ENCODE measurements at places on chromosomes 16 and 17.
A peak's percentile ranks its signal among the peaks of the same experiment; 100 is the strongest.

DNA sequence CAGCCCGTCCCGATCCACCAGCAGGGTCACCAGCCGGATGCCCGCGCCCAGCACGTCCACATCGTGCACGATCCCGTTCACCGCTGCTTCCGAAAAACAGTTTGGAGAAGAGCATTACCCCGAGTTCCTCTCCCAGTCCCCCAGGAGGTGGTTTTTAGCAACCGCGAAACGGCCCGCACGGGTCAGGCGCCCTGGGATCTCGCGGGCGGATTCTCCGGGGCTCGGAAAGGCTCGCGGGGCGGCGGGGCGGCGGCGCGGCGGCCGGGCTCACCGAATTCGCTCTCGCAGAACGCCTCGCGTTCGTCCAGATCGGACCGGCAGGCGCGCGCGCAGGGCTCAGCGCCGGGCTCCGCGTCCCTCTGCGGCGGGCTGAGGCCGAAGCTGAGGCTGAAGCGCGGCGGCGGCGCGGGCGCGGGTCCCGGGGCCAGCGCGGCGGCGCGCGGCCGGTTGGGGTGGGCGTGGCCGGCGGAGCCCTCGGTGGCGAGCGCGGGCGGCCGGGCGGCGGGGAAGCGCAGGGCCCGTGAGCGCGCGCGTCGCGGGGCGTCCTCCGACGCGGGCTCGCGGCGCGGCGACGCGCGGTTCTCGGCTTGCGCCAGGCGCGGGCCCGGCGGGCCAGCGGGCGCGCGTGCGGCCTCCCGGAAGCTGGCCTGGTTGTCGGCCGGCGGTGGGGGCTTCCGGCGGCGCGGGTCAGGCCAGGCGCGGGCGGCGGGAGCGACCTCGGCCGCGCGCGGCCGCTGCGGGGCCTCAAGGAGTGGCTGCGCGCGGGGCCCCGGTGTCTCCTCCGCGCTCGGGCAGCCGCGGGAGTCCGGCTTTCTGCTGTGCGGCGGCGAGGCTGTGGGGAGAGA is 2.9 kb downstream of the C17orf58 start:
- peak; percentile 77 for DNase-seq

DNA sequence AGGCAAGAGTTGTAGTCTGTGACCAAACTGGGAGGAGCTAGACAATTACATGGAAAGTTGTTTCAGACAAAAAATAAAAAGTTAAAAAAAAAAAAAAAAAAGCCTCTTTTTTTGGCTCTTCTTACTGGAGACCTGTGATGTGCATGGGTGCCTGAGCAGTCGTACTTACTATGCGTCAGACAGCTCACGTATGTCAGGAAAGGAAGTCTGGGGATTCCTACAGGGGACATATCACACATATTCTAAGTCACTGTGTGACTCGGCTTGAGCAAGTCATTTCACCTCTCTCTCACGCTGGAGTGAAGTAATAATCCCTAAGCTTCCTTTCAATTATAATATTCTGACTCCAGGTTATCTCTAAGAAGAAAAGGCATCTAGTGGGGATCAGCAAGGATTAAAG is 6.0 kb downstream of the SLFN14 start:
- no peak for DNase-seq

GRCh38 chr17:42517516-42517915 is 18.5 kb upstream of the NAGLU start:
- peak; percentile 87 for DNase-seq

DNA sequence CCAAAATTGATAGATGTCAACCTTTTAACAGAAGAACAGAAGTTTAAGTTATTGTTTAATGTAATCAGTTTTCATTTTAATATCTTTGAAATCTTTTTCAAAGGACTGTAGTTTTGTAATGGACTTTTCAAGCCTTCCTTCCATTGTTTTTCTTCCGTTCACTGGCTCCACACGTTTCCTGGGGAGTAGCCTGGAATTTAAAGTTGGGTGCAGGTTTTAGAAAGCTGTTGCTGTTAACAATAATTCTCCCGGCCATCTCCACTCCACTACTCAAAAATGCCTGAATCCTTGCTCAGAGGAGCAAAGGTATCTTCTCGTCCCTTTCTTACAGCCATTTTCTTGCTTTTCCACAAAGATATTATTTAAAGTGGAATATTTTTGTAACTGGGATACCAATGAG is 4.7 kb upstream of the COQ7 start:
- no peak for DNase-seq

DNA sequence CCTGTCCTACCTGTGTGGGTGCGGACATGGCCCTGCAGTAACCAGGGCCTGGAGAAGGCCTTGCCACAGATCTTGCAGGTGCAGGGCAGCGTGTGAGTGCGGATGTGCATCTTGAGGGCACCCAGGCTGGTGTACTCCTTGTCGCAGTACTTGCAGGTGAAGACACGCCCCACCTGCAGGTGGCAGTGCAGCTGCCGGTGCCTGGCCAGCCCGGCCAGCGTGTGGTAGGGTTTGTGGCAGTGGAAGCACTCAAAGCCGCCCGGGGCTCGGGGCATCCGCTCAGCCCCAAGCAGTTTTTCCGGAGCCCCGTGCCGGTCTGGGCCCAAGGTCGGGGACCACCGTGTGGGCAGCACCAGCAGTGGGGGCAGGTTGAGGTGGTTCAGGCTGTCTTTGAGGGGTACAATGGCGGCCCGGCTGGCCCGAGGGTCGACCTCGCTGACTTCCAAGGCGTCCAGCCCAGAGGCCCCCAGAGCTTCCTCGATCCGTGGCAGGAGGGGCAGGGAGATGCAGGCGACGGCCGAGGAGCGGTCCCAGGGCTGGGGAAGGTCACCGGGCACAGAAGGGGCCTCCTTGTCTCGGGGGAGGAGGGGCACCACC is 5.1 kb downstream of the SNAI3 start:
- DNase-seq: no peak

- DNase-seq: no peak
These were observed 180.0 kb downstream of the BANP start for GRCh38 chr16:88131256-88131655.

DNA sequence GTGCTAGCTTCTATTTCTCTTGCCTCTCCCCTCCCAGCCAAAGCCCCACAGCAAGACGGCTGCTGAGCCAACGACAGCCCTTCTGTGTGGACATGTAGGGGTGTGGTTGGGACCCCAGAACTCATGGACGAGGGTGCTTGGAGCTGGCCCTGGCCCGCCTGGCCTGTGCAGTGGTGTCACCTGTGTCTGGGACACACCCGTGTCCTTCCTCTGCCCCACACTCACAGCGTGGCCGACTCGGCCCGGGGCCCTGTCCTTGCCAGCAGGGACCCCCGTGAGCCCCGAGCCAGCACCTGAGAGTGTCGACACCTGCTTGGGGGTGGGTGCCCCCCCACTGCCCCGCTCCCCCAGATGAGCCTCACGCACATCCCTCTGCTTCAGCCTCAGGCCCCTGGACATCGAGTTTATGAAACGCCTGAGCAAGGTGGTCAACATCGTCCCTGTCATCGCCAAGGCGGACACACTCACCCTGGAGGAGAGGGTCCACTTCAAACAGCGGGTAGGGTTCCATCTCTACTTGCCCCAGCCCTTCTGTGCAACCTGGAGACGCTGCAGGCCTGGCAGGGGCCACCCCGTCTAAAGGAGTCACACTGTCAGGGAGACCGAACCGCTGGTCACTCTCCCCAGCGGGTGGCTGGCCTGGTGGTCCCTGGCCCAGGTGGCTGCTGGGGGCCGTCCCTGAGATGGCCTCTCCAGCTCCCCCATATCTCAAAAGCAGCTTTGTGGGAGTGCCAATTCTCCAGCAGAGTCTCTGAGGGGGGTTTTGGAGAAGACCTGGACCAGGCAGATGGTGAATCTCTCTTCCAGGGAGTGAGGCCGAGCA is 349.8 kb downstream of the SEC14L1 start:
- DNase-seq: no peak

Data from ureter (tissue), 1 donor.